Epithelial cell of prostate (primary cell): ENCODE measurements at places on chromosomes 16 and 17.

GRCh38 chr16:77359065-77359502 lies 75.8 kb downstream of the ADAMTS18 start:
- DNase-seq, result peak; percentile 77

DNA sequence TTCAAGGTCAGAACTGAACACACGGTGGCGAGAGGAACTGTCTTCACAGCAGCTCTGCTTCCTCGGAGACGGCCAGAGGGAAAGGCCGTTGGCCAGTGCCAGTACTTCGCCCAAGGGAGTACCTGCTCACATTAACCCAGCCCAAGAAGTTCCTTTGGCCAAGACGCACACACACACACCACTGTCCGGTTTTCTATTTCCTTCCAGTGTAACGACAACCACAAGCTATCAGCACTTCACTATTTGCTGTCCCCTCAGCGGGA lies 744 bp upstream of the GGNBP2 start:
- no peak for DNase-seq

DNA sequence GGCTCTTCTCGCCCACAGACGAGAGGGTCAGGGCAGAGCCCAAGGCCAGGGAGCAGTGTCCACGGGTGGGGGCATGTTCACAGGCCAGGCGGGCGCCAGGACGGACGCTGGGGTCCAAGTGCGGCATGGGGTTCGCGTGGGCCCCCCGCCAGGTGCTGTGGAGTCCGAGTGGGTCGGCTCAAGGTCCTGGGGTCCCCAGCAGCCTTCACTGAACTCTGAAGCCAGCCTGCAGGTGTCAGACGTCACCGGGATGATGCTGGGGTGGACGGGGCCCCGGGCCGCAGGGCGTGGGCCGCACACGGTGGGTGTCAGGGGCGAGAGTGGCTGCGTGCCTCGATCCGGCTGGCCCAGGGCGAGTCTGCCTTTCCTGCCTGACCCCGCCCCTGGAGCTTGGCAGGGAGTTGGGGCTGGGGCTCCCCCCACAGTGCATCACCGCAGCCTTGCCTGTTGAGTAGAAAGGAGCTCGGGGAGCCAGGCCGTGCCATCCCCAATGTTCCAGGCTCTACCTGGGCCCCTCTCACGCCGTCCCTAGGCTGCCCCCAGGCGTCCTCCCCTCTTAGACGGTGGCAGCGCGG lies 19.0 kb downstream of the CACNA1H start:
- DNase-seq, result no peak

DNA sequence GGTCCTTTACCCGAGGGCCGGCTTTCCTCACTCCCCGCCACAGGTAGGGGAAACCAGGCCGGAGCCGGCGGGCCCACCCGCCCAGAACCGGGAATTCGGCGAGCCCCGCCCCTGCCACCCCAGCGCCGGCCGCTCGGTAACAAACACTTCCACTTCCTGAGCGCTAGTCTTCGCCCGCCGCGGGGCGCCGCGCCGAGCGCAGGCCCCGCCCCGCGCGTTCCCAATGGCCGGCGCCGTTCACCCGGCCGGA lies 224 bp upstream of the NHERF1 start:
- no peak for DNase-seq

- no peak for DNase-seq
Observed at GRCh38 chr16:85380002-85380395, 233.1 kb upstream of the GSE1 start.

GRCh38 chr17:28404007-28404406 lies 2.0 kb downstream of the SLC46A1 start:
- no peak for DNase-seq

DNA sequence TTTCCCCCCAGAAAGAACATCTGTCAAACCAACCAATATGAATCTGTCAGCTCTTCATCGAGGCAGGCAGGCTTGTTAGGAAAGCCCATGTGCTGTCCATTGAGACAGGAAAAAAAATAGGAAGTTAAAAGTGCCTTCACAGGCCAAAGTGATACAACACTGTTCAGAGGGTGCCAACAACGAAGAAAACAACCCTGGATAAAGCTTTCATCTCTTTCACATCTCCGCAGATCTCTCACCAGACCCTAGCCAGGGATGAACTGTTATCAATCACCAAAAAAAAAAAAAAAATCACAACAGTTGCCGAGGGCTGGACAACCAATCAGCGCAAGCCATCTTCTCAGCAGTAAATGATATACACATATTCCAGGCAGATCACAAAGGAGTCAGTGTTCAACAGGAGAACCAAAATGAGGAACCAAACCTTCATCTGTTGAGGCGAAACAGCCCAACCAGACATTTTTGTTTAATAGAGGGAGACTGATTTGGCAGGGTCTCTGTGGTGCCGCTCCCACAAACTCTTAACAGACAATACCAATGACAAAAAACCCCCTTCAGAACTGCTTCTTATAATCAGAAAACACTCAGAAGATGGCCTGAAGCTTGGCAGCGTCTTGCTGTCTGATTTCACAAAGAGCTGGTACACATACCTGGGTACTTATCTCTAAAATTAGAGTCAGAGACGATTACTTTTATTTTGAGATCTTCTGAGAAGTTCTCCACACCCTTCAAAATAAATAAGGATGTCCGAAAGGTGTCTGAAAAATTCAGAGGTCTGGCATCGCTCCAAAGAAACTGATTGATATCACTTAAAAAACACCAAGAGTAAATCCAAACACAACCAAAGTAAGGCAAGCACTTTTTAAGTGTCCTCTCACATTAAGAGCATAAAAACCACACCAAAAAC lies 1.8 kb downstream of the MAP3K14 start:
- no peak for DNase-seq

DNA sequence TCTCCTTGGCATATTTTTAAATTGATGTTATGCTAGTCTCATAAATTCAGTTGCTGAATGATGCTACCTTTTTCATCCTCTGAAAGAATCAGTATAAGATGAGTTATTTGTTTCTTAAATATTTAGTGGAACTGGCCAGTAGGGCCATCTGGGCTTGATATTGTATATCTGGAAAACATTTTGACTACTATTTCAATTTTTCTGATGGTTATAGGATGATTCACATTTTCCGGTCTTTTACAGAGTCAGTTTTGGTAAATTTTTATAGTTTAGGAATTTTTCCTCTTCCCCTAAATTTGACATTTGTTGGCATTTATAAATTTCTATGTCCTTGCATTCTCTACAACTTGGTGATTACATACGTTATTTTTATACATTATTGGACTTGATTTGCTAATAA lies 296.3 kb upstream of the AXIN2 start:
- no peak for DNase-seq

DNA sequence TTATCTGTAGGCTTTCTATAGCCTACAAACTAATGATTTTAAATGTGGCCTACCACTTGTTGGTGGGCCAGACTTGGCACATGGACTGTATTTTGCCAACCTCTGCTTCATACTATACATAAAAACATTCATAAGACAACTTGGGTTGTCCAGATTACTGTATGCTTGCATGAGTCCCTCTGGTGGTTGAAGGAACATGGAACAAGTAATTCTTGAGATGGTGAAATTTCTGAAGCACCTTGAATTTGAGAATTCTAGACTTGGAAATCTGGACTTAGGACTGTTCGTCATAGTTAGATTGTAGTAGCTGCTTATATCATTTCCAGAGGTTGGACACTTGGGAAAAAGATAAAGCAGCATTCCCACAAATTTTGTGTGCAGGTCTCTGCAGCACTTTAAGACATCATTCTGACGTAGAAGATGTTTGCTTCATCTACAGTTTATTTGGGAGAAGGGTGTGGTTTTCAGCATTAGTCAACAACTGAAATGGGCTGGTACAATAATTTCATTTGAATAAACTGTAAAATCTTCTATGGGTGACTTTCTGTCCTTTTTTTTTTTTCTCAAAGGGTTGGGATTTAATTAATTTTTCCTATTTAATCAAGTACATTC lies 31.2 kb downstream of the NFATC3 start:
- DNase-seq, result no peak

DNA sequence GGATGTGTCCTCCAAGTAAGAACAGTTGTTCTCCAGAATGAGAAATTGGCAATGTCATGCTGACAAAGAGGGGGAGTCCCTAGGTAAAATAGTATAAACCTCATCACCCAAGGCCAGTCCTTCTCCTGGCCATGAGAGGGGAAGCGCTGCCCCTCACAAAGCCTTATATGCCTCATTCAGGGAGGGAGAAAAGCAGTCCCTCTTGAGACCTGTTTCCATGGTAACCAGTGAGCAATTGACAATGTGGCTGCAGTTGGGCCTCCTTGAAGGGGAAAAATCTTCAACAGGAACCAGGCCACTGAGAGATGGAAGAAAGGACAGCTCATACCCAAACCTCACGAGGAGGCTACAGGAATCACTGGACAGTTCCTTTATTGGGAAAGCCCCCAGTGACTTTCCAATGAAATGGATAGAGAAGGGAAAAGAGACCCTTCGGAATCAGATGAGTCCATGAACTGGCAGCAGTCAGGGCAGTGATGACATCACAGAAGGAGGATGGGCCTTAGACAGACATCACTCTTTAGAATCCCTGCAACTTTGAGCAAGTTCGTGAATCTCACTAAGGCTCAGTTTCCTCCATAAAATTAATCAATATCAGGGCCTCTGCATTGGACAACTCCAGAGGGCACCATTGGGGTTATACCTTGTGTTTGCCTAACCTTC lies 275.7 kb downstream of the TOX3 start:
- DNase-seq, result no peak

GRCh38 chr16:22627043-22627442 lies 116.4 kb downstream of the NPIPB5 start:
- no peak for DNase-seq

- no peak for DNase-seq
Observed at GRCh38 chr16:79735271-79735670, 134.7 kb upstream of the MAF start.

GRCh38 chr17:29294580-29294900 lies 592 bp upstream of the NUFIP2 start:
- DNase-seq, result no peak

- no peak for DNase-seq
Observed at GRCh38 chr17:66260688-66261087, 31.5 kb upstream of the APOH start.

GRCh38 chr17:80270836-80271235 lies 10.2 kb downstream of the RNF213 start:
- no peak for DNase-seq

DNA sequence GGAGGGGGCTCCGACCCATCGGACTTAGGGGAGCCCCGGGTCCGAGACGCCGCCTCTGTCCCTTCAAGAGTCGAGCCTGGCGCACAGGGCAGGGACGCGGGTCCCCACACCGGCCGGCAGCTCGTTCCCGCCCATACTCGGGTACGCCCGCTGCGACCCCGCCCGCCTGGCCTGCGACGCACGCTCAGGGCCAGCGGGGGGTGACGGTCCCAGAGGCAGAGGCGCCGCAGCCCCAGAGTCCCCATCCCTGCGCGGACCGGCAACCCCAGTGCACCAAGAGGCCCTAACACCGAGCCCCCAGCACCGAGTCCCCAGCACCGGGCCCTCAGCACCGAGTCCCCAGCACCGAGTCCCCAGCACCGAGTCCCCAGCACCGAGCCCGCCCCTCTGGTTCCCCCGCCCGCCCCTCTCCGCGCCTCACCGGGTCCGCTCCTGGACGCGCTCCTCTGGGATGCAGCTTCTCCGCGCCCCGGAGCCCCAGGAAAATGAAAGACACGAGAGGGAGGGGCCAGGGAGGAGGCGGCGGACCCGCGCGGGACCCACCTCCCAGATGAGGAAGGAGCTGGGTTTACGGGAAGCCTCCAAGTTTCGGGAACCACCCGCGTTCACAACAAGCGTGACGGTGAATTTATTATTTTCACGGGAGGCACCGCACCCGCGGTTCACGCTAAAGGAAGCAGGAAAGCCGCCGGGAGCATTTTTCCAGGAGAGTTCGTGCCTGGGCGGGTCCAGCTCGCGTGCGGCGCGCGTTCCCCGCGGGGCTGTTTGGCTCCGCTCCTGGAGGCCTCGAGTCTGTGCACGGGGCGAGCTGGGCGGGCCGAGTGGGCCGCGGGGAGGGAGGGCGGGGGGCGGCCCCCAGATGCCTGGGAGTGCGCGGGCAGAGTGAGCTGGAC lies at the start of gene SECTM1:
Gene SECTM1, minus strand, starts transcription at position 488 of the 893 bp plus-strand sequence. CDS start 6,526 bp downstream, outside the sequence.
- DNase-seq, result no peak

GRCh38 chr17:69870091-69870530 lies 204.9 kb upstream of the KCNJ16 start:
- DNase-seq, result peak; percentile 20

GRCh38 chr16:57479205-57479975 lies 6.9 kb downstream of the DOK4 start:
- no peak for DNase-seq

DNA sequence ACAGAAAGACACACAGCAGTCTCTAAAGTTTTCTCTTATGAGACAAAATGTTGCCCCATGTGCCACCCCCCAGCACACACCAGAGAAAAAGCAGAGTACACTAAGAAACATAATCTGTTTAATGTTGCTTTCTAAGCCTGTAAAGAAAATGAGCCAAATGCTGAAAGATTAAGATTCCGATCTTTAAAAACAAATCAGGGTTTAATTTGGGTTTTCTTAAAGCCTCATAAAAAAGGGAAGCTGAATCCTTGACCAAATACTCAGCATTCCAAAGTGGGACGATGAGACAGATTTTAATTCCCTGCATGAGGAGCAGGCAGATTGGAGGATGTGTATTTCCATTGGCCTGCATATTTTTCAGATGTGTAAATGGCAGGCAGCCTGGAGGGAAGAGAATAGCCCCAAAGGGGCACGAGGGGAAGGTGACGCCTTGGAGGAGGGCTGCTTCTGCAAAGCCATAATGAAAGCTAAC lies 118.4 kb downstream of the COPRS start:
- no peak for DNase-seq

GRCh38 chr17:33602981-33603380 lies 309.9 kb upstream of the ASIC2 start:
- DNase-seq, result no peak
